Suprapubic skin (tissue), 4 donors: ENCODE measurements at places on chromosomes 13 and 19. TPM values are rescaled to one million over a fixed set of nuclear protein-coding genes. Genes with fewer than 3 reads are reported as not detected.

SIGLEC14 gene
- total RNA-seq = not detected

FCER2 gene
- total RNA-seq = not detected

DNA sequence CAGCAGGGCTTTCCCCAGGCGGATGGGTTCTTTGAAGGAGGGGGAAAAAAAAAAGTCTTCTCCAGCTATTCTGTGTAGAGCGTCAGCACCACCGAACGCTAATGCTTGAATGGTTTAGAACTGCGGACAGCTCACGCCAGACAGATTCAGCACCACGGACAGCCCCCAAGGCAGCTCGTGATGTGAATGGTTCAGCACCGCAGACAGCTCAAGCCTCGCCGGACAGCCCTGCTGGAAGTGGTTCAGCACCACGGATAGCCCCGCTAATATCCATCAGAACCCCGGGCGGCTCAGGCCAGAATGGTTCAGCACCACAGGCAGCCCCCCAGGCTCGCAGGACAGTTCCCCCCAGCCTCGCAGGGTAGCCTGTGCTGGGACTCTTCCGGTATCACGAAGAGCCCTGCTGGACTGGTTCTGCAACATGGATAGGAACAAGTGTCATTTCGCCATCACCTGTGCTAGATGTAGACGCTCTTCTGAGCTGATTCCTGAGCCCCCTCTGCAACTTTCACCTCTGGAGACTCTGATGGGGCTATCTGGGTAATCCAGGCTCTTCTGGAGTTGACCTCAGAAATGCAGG lies 4.9 kb upstream of the SMIM17 start:
- H3K4me1 ChIP-seq = no peaks in the 10 kb centered on the region
- H3K27ac ChIP-seq = no peak overlapping the region
- DNase-seq = no peak
- H3K36me3 ChIP-seq = no peaks in the 10 kb centered on the region
- peaks cover 12% of the 10 kb centered on the region for H3K27me3 ChIP-seq
- H3K4me3 ChIP-seq = no peak overlapping the region

GRCh38 chr19:15479391-15480345 lies at the start of gene PGLYRP2:
TSS of gene PGLYRP2 (minus strand) at chr19:15479501. CDS start at chr19:15479371, 130 bp downstream.
- H3K27me3 ChIP-seq = no peaks in the 10 kb centered on the region
- no peaks in the 10 kb centered on the region for H3K4me1 ChIP-seq
- DNase-seq = no peak
- H3K4me3 ChIP-seq = no peak within 1 kb of the TSS
- no peak within 1 kb of the TSS for H3K27ac ChIP-seq
- no peaks in the 10 kb centered on the region for H3K36me3 ChIP-seq

DNA sequence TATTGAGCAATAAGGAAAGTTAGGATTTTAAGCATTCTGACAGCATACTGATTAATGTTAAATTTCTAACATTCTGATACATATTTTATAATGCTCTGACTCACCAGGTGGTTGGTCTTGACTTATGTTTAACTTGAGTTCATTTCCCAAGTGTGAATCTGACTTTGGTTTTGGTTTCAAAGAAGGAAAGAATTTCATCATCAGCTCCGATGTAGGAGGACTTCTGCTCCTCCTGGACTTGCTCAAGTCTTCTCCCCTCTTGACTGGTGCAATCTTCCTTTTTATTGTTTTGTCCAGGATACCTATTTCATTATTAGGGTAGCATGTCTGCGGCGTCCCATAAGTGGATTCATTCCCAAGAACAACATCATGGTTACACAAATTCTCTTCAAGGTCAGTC lies 141.3 kb downstream of the RNF17 start:
- no peak overlapping the region for H3K27ac ChIP-seq
- H3K27me3 ChIP-seq = no peaks in the 10 kb centered on the region
- no peak overlapping the region for H3K4me3 ChIP-seq
- H3K36me3 ChIP-seq = peaks cover 7% of the 10 kb centered on the region
- DNase-seq = no peak

GRCh38 chr19:32061315-32061714 lies 284.1 kb upstream of the ZNF507 start:
- no peaks in the 10 kb centered on the region for H3K27me3 ChIP-seq
- no peak overlapping the region for H3K27ac ChIP-seq
- H3K4me3 ChIP-seq = no peak overlapping the region
- no peaks in the 10 kb centered on the region for H3K36me3 ChIP-seq
- no peaks in the 10 kb centered on the region for H3K4me1 ChIP-seq

- no peak for DNase-seq
- H3K4me1 ChIP-seq = peaks cover 8% of the 10 kb centered on the region
- no peak overlapping the region for H3K4me3 ChIP-seq
- H3K27me3 ChIP-seq = no peaks in the 10 kb centered on the region
- no peak overlapping the region for H3K27ac ChIP-seq
- H3K36me3 ChIP-seq = no peaks in the 10 kb centered on the region
Measured at GRCh38 chr19:43425567-43426392, 11.1 kb downstream of the TEX101 start.
